GM12878 (cell line): ENCODE measurements at places on chromosomes 3 and 15.

DNA sequence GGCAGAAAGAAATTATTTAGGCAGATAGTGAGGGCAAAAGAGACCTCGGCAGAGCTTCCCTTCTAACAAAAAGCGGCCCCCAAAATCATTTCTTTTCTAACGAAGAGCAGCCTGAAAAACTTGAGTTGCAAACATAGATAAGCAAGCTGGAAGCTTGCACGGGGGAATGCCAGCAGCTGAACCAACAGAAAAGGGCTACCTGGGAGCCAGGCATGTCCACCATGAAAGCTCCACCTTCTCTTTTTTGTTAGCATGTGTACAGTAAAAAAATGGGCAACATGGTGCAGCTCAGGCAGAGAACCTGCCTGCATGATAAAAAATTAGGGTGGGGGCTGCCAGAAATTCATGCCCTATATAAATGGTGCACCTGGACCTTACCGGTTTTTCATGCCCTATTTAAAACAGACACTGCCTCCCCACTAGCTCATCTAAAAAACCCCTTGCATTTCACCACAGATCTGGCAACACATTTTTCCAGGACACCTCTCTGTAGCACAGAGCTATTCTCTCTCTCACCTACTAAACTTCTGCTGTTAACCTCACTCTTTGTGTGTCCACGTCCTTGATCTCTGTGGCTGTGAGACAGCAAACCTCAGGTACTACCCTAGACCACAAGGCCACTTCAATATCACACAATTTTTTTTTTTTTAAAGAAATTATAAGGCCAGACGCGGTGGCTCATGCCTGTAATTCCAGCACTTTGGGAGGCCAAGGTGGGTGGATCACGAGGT lies 18.7 kb downstream of the SLC33A1 start:
- no peak for DNase-seq

- DNase-seq, result no peak
These were observed 1.4 kb downstream of the B4GALT4 start for GRCh38 chr3:119239206-119239820.

- no peak for DNase-seq
These were observed 725.3 kb downstream of the SI start for GRCh38 chr3:164352991-164353390.

DNA sequence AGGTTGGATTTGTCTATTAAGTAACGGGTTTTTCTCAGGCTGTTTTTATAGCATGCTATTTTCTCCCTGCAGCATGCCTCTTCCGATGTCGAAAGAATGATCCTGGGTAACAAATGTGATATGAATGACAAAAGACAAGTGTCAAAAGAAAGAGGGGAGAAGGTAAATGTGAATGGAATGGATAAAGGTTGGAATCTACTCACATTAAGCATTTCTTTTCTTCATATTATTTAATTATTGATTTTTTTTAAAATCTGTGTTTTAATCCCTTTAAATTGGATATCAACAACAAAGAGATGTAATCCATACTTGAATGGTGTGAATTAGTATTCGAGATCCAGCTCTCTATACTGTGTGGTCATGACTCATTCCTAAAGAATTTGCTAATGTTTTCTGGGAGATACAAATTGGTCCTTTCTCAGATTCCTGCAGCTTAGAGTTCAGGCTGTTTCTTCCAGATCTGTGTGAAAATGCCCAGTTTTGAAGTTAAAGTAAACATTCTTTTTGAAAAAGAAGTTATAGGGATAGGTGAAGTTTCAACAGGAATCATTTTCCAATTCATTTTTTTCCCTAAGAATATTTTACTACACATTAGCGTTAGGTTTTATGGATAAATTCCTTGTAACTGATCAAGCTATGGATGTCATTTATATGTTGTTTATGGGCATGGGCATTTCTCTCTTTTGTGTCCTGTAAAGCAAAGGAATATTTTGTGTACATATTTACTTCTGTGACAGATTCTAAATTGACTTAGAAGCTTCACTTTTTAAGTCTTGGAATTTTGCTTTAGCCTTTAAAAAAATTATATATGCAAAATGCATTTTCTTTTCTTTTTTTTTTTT lies 20.8 kb upstream of the APH1B start:
- no peak for DNase-seq

GRCh38 chr3:183532620-183533411 lies 22.7 kb downstream of the KLHL6 start:
- no peak for DNase-seq

- no peak for DNase-seq
These were observed 12.3 kb upstream of the STAC start for GRCh38 chr3:36367912-36368573.

DNA sequence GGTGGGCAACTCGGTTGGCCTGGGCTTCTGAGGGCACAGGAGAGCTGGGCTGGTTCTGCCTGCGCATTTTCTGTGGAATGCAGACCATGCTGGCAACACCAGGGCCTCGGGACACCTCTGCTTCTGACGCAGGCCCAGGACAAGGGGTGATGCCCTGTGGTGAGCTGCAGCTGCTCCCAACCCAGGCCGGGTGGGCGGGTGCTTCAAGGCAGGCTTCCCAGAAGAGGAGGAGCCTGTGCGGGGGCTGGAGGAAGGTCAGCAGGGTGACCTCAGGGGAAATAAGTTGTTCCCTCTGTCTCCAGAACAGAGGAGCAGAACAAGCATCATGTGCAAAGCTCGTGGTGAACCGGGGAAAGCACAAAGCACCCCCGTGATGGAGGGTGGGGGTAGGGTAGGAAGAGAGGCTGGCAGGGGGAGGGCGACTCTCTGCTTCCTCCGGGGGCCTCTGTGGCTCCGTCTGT lies 11.0 kb upstream of the PLXNA1 start:
- no peak for DNase-seq

GRCh38 chr3:143119974-143120715 lies 574 bp downstream of the CHST2 start:
- DNase-seq, result no peak

- DNase-seq, result no peak
These were observed 138.2 kb downstream of the PLD1 start for GRCh38 chr3:171672124-171672523.

DNA sequence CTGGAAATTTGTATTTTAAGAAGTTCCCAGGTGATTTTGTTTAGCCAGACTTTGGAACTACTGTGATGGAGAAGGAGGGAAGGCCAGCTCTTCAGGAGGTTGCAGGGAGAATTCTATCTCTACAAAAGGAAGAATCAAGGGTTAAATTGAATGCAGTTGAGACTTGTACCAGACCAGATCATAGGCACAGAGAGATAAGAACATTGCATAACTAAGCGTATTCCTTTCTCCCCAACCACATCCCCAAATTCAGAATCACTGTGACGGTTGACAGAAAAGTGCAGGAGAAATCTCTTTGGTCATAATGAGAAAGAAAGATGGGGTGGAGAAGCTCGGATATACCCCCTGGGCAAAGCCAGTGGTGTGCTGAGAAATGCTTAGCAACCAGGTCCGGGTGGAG lies 7.2 kb downstream of the PLD1 start:
- DNase-seq, result no peak

DNA sequence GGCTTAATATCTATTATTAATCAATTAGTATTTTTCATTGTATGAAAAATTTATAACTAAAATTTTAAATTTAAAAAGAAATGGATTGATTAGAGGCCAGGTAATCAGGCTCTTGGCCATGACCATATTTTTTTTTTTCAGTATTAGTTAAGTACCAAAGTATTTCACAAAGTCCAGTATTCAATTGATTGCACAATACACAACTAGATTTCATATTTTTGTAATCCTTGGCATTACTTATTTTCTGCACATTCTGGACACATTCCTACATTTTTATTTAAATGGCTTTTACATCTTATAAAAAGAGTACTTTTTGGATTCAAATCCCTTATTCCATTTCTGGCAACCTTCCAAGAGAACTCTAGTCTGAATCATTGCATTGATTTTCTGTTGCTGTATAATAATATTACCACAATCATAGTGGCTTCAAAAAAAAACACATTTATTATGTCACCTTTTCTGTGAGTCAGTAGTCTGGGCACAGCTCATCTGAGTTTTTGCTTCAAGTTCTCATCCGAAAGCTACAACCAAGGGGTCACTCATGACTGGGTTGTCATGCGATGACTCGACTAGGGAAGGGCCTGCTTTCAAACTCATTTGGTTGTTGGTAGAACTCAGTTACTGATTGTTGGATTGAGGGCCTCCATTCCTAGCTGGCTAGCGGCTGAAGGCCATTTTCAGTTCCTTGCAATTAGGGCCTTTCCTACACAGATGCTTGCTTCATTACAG lies 90.7 kb downstream of the CNTN6 start:
- no peak for DNase-seq

GRCh38 chr3:94317017-94317416 lies 254.2 kb downstream of the NSUN3 start:
- DNase-seq, result no peak

GRCh38 chr3:63824309-63824708 lies 5.2 kb downstream of the C3orf49 start:
- DNase-seq, result no peak

DNA sequence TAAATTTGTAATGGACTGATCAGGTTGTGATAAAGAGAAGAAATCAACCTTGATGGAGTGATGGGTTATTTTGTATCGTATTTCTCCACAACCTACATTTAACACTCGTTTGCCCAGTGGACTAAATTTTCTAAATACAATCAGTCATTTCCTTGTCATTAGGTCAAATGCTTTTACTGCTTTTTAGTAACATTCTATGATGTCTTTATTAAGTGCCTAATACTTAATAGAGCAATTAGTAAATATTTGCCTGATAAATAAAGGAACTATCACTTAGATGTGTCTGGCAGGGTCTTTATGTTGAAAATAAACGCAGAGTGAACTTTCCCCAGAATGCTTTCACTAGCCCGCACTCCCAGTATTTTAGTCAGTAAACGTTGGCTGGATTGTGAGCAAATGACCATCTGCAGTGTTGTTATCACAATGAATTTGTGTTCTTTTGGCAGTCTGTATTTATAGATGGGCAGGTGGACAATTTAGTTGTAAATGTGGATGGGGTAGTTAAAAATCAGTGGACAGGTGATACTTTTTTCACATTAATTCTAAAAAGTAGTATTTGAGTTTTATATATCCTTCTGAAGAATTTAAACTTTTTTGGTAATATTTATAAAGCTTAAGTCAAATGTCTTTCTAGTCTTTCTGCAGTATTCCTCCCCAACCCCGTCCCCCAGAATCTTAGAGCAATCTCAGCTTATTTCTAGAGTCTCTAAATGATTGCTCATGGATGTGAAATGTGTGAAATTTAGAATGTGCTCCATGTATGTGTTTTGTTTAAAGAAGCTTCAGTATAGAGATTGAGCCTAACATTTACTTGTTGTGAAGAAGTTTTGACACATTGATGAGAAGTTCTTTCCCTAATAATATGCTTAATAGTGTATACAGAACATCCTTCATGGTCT lies 4.9 kb downstream of the USP3 start:
- no peak for DNase-seq

GRCh38 chr15:76056931-76057330 lies 2.9 kb upstream of the TMEM266 start:
- peak; percentile 77 for DNase-seq

DNA sequence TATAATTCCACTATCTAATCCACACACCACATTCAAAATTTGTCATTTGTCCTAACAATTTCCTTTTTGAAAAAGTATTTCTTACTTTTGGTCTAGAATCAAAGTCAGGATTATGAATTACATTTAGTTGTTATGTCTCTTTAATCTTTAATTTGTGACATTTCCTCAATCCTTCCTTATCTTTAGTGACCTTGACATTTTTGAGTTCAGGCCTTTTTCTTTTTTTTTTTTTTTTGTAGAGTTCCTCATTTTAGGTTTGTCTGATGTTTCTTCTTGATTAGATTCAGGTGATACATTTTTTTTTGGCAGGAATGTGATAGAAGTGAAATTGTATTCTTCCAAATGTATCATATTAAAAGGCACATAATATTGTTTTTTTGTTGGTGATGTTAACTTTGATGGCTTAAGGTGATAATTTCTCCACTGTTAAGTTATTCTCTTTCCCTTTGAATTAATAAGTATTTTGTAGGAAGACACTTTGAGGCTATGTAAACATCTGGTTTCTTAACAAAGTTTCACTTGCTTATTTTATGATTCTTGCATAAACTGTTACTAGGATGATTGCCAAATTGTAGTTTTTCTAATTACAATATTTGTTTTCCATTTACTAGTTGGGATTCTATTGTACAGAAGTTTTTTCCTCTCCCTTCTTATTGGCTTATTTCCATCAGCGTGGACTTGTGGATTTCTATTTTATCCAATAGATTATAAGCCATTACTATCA lies 16.3 kb downstream of the SLC35G2 start:
- DNase-seq, result no peak

DNA sequence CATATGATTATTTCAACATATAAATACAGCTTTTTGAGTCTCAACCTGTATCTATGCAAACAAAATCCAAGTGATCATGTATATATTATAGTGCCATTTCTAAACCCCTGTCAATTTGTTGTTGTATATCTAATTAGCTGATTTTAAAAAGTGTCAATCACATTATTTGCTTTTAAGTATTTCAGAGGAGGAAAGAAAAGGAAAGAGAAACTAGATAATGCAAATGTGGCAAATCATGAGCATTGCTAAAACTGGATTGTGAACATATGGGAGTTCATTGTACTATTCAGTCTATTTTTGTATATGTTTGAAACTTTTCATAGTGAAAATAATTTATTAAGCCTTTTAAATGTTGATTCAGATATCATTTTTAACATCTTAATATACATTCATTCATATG lies 190.7 kb downstream of the ZIC4 start:
- DNase-seq, result no peak

DNA sequence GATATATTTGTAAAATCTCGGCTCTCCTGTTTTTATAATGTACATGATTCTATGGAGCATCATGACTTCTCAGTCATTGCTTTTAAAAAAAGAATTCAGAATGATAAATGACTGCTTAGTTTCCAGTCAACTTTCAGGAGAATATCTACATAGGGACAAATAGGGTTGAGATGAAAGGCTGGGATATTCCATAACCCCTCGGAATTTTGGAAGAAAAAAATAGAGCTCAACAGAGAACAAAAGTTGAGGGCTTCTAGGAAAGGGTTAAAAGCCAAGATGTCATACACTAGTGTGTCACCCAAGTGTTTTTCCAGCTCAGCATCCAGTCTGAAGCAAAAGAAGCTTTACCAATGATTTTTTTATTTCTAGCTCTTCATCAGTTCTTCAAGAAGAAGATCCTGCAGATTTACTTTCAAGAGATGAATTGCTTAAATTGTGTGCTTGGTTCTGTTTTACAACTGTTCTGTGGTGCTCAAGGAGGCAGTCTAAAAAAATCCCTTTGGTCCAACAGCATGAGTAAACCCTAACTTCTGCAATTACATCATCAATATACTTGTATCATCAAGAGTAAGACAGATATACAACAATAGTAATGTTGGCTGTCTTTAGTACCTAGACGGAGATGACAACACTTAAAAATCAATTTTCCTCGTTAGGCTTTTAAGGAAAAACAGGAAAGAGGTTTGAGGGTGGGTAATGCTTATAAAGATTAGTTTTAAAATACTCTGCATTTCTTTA lies 979 bp downstream of the UNC13C start:
- DNase-seq, result no peak

GRCh38 chr3:159807137-159808040 lies 181.2 kb upstream of the IL12A start:
- no peak for DNase-seq

- DNase-seq, result no peak
These were observed 4.5 kb downstream of the SLC49A4 start for GRCh38 chr3:122799322-122799721.
